Calu3 (cell line): ENCODE measurements at places on chromosomes 6 and 20.

GRCh38 chr6:40848868-40849514, 190.0 kb downstream of the UNC5CL start:
- no peaks in the 10 kb centered on the region for H3K4me1 ChIP-seq
- H3K36me3 ChIP-seq = no peaks in the 10 kb centered on the region
- DNase-seq = no peak
- H3K27me3 ChIP-seq = peaks cover 63% of the 10 kb centered on the region
- no peak overlapping the region for H3K4me3 ChIP-seq

GRCh38 chr6:118758946-118759345, 107.6 kb upstream of the CEP85L start:
- no peaks in the 10 kb centered on the region for H3K36me3 ChIP-seq
- no peaks in the 10 kb centered on the region for H3K27me3 ChIP-seq
- H3K27ac ChIP-seq = no peak overlapping the region

DNA sequence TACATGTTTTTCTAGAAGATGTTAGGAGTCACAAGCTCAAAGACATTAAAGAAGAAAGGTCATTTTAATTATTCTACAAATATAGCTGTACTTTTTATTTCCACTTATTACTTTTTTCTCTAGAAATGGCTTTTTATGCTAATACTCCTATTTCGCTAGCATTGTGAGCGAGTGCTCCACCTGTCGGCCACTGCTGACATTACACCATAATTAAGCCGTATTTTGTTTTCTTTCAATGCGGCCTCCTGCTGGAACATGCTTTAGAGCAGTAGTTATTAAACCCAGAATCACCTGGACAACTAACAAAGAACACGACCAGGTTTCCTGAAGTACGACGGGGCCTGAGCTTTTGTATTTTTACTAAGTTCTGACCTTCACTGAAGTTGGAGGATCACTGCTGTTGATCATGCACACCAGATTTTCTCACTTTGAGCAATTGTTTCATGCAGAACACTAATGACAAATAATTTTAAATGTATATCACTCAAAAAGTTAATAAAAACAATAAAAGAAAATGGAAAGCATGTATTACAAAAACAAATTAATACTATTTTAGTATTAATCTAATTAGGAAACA, 74.1 kb upstream of the PAK5 start:
- no peaks in the 10 kb centered on the region for H3K36me3 ChIP-seq
- no peaks in the 10 kb centered on the region for H3K27me3 ChIP-seq
- DNase-seq = peak; percentile 36
- peaks cover 8% of the 10 kb centered on the region for H3K4me1 ChIP-seq
- no peak overlapping the region for H3K27ac ChIP-seq

GRCh38 chr6:82097676-82098075, 149.9 kb downstream of the IBTK start:
- DNase-seq = no peak
- no peak overlapping the region for H3K4me3 ChIP-seq
- H3K4me1 ChIP-seq = peaks cover 16% of the 10 kb centered on the region
- H3K27me3 ChIP-seq = no peaks in the 10 kb centered on the region
- no peak overlapping the region for H3K27ac ChIP-seq
- H3K36me3 ChIP-seq = peaks cover 7% of the 10 kb centered on the region

- H3K36me3 ChIP-seq = no peaks in the 10 kb centered on the region
- peaks cover 17% of the 10 kb centered on the region for H3K4me1 ChIP-seq
- H3K4me3 ChIP-seq = no peak overlapping the region
- no peak for DNase-seq
Measured at GRCh38 chr6:136117081-136117480, 133.0 kb downstream of the MTFR2 start.
